NCI-H2081 treated with DMSO at 0.1 percent for 48 hours (cell line): ENCODE measurements at places on chromosomes 11 and 22.

GRCh38 chr22:39318507-39319283, 728 bp downstream of the RPL3 start:
- DNase-seq, result no peak

GRCh38 chr11:19832901-19833300, 120.3 kb downstream of the NAV2 start:
- DNase-seq, result no peak

- DNase-seq, result no peak
Observed at GRCh38 chr11:46480909-46481308, 89.3 kb upstream of the CHRM4 start.

- no peak for DNase-seq
Observed at GRCh38 chr11:61417670-61418069, 12.1 kb downstream of the CPSF7 start.

GRCh38 chr11:40179541-40179940, 1279.9 kb downstream of the LRRC4C start:
- DNase-seq, result no peak
